ENCODE measurements at places on chromosomes 2 and 18.

DNA sequence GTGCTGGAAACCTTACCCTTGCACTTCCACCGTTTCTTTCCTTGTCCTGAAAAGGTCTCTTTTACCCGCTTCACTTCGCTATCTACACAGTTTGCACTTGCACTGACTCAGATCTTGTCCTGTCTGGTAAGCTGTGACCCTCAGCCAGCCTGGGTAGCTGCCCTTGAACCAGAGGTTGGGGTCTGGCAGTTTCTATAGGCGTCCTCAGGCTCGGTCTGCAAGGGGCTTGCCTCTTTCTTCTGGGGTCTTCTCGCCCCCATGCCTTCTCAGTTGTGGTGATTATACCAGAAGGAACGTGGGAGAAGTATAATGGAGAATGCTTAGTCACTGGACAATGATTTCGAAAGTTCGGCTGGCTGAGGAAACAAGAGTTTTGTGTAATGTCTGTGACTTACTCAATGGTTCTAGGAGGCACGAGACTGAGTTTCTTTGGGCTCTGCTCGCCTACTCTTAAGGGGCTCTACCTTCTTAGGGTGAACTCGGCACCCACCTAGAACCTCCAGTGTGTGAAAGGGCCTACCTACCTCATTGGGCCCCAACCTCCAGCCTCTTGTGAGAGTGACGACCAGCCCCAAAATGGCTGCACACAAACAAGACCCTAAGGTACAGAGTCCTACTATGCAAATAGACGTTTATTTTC is 6.9 kb upstream of the STAT1 start:
- DNase-seq: peak; percentile 44

DNA sequence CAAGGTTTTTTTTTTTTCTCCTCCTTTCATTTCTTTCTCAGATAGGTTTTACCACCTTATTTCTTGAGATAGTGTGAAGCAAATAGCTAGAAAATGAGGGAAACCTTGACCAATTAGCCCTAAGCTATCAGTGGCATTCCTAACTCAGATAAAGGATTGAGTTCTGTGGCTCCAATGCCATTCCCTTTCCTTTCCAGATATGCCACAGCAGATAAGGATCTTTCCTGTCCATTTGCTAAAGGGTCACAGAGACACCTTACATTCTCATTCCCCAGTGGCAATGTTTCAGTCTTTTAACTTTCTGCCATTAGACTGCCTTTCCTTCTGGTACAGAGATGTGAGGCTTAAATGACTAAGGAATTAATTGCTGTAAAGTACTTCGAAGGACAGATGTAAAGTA is 81.7 kb downstream of the MGAT5 start:
- DNase-seq: no peak

DNA sequence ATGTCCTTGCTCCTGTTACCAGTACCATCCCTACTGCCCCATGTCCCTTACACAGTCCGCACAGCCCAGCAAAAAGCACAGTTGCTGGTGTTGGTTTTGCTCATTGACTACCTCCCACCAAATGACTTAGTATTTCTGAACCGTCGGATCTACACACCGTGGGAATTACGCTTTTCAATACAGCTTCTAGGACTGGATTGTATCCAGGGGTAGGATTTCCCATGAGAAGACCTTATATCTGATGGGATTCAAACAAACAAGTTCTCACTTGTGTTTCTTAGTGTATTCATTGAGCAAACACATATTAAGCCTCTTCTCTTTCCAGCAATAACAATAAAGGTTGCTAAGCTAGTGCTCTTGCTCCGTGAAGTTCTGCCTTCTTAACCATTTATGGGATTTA is 25.8 kb downstream of the TRAPPC12 start:
- DNase-seq: no peak

- DNase-seq: no peak
Measured at GRCh38 chr2:237879991-237880560, 20.7 kb downstream of the RAMP1 start.

DNA sequence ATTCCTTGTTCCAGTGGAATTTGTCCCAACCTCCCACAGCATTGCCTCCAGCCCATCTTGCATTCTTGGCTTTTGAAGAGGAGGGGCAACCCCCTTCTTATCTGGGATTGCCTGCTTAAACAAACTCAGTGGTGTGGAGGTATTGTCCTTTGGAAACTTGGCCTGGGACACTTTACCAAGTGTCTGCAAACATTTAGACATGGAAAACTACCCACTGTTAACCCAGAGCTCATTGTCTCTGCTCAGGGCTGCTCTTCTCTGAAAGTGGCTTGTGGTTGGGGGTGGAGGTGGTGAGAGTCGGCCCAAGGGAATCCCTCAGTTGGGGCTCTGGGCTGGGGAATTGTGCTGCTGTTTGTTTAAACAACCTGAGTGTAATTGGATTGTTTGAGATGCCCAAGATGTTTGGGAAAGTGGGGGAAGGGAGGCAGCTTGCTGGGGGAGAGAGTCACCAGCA is 178.3 kb upstream of the GATA6 start:
- no peak for DNase-seq

DNA sequence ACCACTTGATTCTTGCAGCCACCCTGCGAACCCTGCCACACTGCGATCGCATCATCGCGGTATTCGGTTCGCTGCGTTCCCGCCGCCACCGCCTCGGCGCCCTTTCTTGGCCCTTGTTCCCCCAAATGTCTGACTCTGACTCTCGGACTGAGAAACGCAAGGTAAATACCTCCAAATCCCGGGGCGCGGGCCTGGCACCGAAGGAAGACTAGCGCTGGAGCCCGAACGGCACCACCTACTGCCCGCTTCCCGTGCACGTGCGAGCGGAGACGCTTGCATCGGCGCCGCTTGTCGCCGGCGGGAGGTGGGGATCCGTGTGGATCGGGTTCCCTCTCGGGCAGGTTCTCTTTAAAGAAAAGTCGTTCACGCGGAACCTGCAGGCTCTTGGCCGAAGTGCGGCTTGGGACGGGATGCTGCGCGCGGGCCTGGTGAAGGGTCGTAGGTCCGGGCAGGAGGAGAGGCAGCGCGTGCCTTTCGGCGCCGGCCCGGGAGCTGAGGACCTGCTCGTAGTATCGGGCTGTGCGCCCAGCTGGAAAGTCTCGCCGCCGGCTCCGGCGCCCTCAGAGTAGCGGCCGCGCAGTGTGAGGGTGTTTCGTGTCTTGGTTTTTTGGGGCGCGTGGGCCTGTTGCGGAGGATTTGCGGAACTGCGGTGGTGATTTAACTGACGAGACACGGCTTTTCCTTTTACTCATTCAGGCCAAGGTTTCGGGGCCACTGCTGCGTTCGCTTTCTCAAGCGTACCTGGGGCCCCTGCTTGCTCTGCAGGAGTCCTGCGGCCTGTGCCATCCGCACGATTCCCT is 514 bp downstream of the BCL2L11 start:
- no peak for DNase-seq

DNA sequence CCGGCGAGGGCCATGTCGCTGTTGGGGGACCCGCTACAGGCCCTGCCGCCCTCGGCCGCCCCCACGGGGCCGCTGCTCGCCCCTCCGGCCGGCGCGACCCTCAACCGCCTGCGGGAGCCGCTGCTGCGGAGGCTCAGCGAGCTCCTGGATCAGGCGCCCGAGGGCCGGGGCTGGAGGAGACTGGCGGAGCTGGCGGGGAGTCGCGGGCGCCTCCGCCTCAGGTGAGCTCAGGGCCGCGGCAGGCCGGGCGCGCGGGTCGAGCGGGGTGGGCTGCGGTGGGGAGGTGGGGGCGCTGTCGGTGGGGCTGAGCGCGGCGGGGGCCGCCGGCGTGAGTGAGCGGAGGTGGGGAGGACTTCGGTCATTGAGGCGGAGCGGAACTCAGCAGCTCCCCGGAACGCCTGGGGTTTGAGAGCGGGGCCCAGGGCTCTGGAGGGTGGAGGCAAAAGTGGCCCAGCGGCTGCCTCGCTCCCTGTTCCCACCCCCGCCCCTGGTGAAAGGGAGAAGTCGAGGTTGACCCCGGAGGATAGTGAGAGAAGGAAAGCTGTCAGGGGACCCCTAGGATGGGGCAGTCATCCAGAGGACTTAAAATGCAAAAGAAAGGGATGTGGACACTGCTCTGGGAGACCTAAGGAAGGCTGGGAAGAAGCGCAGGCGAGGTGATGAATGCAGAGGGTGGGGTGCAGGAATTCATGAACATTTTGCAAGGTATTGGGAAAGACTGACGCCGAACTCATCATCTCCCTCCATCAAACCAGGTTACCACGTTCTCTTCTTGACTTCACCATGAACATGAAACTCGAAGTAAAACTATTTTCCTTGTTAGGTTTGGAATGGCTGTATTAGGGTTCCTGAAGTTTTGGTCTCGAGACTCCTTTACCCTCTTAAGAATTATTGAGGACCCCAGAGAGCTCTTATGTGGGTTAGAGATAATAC is 633 bp downstream of the MALT1 start:
- no peak for DNase-seq

- no peak for DNase-seq
Measured at GRCh38 chr2:112605926-112606325, 21.5 kb downstream of the CHCHD5 start.

GRCh38 chr2:150012986-150013385 is 425.4 kb upstream of the MMADHC start:
- DNase-seq: no peak

DNA sequence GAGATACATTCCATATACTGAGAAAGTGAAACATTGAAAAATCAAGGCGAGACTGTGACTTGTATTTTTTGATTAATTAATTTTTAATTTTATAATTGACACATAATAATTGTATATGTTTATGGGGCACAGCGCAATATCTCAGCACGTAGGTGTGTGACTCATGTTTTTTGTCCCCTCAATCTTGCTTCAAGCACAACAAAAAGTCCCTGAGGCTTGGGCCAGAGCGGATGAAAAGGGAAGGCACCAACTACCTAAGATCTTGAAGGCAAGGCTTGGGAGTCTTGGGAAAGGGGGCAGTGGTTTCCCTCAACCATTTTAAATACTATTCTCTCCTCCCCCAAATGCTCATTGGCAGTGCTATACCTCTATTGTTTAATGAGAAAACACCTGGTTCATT is 9.9 kb downstream of the SGPP2 start:
- no peak for DNase-seq

DNA sequence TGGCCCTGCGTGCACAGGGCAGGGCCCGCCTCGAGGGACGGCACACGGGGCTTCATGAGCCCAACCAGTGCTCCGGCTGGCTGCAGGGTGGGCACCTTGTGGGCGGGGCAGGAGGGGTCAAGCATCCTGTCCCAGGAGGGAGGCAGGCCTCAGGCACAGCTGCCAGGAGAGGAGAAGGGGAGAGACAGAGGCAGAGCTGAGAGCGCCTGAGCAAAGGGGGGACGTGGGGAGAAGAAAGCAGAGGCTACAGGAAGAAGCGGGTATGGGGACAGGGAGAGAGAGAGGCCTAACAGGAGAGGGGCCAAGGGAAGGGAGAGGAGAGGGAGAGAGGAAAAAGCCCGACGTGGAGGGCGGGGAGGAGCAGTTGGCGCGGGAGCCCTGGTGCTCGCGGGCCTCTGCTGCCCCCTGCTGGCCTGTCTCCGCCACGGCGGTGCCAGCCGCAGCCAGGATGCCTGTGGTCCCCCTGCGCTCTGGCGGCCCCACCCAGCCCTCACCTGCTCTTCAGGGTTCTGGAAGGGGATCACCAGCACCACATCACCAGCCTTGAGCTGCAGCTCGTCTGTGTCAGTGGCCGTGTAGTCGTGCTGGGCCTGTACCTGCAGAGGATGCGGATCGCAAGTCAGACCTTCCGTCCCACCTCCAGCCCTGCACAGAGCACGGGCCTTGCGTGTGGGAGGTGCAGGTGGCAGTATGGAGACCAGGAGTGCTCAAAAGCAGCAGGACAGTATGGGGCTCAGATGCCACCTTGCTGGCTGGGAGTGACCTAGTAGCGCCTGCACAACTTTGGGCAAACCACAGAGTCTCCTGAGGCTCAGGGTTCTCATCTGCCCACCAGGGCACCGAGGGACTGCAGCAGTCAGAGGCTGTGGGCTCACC is 56.8 kb downstream of the BIN1 start:
- DNase-seq: peak; percentile 48

DNA sequence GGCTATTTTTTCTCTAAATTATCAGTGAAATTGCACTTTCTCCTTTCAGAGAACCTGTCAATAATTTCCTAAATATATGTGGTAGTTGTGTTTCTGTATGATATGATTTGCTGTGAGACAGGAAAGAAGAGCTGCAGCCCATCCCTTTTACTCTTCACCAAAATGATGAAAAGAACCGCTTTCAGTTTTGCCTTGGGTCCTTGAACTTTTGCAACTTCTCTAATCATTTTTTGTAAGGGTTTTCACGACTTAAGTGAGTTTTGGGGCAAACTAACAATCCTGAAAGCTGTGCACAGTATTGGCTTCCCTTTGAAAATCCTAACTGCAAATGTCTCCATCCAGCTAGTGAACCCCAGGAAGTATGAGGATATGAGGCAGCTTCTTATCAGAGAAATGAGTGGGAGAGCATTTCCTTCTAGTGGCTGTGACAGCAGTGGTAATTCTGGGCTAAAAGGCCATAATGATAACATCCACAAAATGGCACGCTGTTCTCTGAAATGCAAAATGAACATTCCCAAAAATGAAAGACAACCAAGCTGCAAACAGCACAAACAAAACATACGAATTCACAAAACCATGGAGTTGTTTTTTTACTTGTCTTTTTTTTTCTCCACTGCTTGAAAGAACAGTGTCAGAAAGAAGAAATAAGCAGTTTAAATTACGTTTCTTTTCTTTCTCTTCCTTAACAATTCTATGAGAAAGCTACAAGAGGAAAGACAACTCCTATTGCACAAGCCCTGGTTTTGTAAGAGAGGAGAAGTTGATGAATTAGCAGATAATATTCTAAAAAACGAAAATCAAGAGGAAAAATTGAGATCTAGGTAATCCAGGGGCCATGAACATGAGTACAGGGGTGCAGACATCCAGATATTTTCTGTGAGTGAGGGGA is 1291.6 kb upstream of the ZEB2 start:
- no peak for DNase-seq

DNA sequence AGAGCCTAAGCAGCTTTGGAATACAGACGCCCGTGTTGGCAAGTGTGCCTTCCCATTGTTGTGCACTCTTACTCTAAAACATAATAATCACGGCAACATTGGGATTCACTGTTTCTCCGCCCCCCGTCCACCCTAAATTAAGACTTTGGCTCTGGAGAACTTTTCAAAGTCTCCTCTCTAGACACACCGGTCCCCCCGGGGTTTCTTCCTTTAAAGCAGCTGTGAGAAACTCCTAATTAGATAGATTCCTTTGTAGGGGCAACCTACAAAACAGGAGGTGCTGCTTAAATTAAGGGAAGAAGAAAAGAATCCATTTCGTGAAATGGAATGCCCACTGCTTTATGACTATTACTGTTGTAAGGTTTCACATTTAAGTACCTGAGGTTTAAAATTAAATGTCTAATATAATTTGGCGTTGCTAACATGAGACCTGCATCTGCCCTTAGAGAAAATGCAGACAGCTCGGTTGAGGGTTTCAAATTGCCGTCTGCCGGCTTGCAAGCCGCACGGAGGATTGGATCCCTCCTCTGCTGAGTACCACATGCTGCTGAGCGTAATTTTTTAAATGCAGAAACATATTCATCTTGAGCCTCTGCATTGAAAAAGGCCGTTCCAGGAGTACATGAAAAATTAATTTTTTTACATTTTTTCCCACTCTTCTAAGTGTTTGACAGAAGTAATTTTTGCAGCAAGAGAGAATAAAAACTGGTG is 233.3 kb downstream of the GBX2 start:
- no peak for DNase-seq

GRCh38 chr2:140786585-140786984 is 1344.2 kb downstream of the LRP1B start:
- no peak for DNase-seq

Data from activated T-cell treated with anti-CD3 and anti-CD28 coated beads for 24 hours (primary cell).